ENCODE measurements at places on chromosomes 13 and 19.

DNA sequence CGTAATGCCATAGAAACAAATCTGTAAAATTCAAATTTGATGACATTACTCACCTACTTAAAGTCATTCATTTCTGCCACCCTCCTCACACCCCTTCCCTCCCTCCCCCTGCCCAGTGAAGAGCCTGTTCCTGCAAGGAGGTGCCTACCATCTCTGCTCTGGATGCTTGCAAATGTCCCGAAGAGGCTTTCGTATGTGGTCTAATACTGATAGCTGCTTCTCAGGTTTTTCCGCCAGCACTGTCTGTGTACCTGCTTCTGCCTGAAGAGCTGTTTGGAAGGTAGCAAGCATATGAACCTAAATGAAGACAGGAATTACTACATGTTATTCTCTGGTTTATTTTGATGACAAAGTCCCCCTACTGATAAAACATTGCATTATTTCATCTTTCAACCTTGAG is 57.1 kb downstream of the GPALPP1 start:
- peak; percentile 21 for DNase-seq

GRCh38 chr19:11513946-11514345 is 8.3 kb upstream of the ZNF653 start:
- no peak for DNase-seq

DNA sequence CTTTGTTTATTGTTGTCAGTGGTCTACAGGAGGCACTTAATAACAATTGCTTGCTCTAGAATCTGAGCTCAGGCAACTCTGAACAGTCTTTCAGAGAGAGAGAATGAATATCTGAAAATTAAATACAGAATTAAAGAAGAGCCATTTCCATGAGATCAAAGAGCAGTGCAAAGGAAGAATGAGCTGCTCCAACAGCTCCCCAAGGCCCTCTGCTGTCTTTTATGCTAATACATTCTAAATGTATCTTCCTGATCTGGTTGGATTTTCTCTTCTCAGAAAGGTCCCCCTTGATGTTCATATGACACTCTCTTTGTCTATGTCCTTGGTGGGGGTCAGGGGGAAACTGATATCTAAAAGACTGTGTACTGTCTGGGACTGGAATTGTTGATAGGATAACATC is 1029.6 kb downstream of the PCDH9 start:
- no peak for DNase-seq

DNA sequence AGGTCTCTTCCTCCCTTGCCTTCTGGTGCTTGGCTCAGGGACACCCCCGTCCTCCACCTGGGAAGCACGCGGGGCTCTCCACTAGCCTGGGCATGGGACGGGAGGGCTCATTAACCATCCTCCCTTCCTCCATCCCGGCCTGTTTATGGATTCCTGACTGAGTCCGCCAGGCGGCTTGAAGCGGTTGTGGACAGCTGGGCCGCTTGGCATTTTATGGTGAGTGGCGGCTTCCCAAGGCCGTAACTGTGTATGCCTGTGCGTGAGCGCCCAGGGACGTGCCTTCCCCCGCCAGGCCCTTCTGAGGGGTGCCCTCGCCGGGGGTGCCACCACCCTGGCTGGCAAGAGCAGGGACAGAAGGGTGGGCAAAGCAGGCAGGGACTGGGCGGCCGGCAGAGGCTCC is 202.8 kb downstream of the URI1 start:
- no peak for DNase-seq

DNA sequence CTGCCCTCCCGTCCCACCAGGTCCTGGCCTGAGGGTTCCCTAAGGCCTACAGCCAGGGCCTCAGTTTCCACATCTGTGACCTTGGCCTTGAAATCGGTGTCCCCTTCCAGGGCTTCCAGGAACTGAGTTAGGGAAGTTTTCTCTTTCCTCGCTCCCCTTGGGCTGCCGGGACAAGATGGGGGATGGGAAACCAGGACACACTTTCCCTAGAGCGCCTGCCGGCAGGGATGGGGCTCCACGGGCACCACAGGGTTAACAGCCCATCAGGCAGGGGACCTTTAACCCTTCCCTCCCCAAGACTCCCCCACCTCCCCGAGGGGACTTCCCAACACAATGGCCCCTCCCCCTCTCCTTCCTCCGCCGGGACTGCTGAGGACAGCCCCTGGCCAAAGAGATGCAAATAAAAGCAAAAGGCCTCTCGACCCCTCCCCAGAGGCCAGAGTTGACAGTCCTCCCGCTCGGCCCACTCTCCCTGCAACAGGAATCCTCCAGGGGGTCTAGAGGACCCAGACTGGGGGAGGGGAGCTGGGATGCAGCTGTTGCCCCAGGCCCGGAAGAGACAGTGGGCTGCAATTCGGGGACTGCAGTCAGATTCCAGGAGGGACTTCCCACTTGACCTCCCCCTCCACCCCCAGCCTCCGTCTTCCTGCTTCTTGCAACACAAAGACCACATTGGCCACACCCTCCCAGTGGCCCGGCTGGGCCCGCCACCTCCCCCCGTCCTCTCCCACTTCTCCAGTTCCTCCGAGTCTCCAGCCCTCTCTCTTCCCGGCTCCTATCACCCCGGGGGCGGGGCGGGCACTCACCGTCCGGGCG is 3.4 kb downstream of the BBC3 start:
- peak; percentile 50 for DNase-seq
